Tongue (tissue), 3 donors: ENCODE measurements at places on chromosomes 12 and 14. TPM values are rescaled to one million over a fixed set of nuclear protein-coding genes. Genes with fewer than 3 reads are reported as not detected.

Gene CCDC198
- not detected for total RNA-seq

Gene SMCO2
- total RNA-seq: not detected

Gene LHX5
- total RNA-seq: not detected

Gene OTOGL
- total RNA-seq: 0.41 TPM
